ENCODE measurements at places on chromosomes 16 and 17. TPM values are rescaled to one million over a fixed set of nuclear protein-coding genes. Genes with fewer than 3 reads are reported as not detected.

ACSM2A gene
- not detected for total RNA-seq

HEATR9 gene
- total RNA-seq = not detected

TIGD7 gene
- 10.0 TPM for total RNA-seq

CLEC18B gene
- not detected for total RNA-seq

ADAMTS18 gene
- not detected for total RNA-seq

MMP15 gene
- 4.9 TPM for total RNA-seq

BCL6B gene
- not detected for total RNA-seq

GHDC gene
- total RNA-seq = 9.1 TPM

TSPOAP1 gene
- not detected for total RNA-seq

DPEP2NB gene
- not detected for total RNA-seq

CRHR1 gene
- total RNA-seq = not detected

ASPHD1 gene
- 1.2 TPM for total RNA-seq

PRSS36 gene
- total RNA-seq = 0.76 TPM

MT1E gene
- total RNA-seq = 43.6 TPM

HSF5 gene
- not detected for total RNA-seq

CYGB gene
- 8.6 TPM for total RNA-seq

MRPL28 gene
- 71.7 TPM for total RNA-seq

HOXB6 gene
- not detected for total RNA-seq

VASN gene
- total RNA-seq = 62.7 TPM

DHRS11 gene
- 7.1 TPM for total RNA-seq

KCNG4 gene
- total RNA-seq = not detected

COPZ2 gene
- 49.4 TPM for total RNA-seq

TNS4 gene
- total RNA-seq = 0.21 TPM

HIGD1B gene
- not detected for total RNA-seq

ITGAL gene
- total RNA-seq = not detected

TMC8 gene
- total RNA-seq = 0.99 TPM

CD300C gene
- total RNA-seq = not detected

EME2 gene
- total RNA-seq = 22.4 TPM

TEKT1 gene
- not detected for total RNA-seq

TMEM238L gene
- total RNA-seq = not detected

ASGR1 gene
- total RNA-seq = 2.4 TPM

KRTAP4-5 gene
- total RNA-seq = not detected

RNF157 gene
- 0.99 TPM for total RNA-seq

ST6GALNAC1 gene
- not detected for total RNA-seq

CDR2L gene
- total RNA-seq = 21.4 TPM

TIMP2 gene
- 1,096 TPM for total RNA-seq

ATP2A3 gene
- not detected for total RNA-seq

QRICH2 gene
- 7.3 TPM for total RNA-seq

RNF166 gene
- total RNA-seq = 19.3 TPM

SETD1A gene
- total RNA-seq = 20.1 TPM

TK1 gene
- 16.2 TPM for total RNA-seq

WNK4 gene
- 0.16 TPM for total RNA-seq

SRSF2 gene
- total RNA-seq = 145 TPM

SPDYE4 gene
- not detected for total RNA-seq

GSG1L gene
- not detected for total RNA-seq

SOX15 gene
- 0.78 TPM for total RNA-seq

NEUROD2 gene
- total RNA-seq = not detected

SP6 gene
- total RNA-seq = 0.16 TPM
